NCI-H2227 treated with DMSO at 0.1 percent for 48 hours (cell line): ENCODE measurements at places on chromosomes 4 and X.

GRCh38 chr4:67355806-67356205, 189.5 kb downstream of the CENPC start:
- DNase-seq, result no peak

DNA sequence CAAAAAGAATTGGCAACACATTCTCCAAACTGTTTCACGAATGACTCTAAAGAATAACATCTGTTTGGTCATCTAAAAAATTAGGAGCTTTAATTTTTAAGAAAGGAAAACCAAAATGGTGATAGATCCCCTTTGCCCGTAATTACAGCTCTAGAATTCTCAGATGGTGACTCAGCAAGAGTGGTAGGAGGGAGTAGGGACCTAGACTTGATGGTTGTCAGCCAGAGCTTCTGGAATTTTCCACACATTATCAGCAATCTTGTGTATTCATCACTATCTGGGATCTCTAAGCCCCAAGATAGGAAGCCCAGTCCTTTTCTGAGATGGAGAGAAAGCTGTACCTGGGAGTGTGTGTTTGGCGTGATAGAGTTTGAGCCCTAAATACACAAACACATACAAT, 103.9 kb upstream of the RAB40AL start:
- no peak for DNase-seq

DNA sequence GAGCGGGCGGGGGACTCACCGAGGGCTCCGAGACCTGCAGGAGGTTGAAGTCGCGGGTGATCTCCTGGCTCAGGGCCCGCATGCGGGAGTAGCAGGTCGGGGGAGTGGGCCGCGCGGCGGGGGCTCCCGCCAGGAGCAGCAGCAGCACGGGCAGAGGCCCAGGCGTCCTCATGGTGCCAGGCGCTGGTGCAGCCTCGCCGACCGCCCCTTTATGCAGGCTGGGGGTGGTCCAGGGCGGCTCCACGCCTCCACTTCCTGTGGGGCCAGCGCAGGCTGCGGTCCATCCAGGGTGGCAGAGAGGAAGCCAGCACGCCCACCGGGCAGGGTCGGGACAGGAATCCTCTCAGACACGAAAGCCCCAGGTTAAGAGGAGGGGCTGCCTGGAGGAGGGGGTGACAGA, at the start of gene CYTL1:
Gene CYTL1 (minus strand): TSS at position 185 of the 400 bp plus-strand sequence. CDS start 13 bp downstream, at position 172.
- no peak for DNase-seq

DNA sequence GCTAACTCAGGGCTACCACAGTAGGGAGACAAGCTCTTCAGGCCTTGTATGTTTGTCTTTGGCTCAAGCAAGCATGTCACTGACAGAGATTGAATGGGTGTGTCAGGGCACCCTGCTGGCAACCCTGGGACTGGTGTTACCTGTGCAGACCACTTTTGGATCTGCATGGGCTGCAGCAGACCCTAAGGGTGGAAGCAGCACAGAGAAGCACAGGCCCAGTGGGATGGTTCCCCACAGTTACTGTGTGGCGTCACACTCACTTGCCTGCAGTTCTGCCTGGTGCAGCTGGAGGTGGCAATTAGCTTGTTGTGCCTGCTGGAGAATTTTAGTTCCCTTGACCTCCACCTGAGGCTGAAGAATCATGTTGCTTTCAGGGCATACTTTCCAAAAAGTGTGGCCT, 46.0 kb downstream of the ZNF185 start:
- no peak for DNase-seq

DNA sequence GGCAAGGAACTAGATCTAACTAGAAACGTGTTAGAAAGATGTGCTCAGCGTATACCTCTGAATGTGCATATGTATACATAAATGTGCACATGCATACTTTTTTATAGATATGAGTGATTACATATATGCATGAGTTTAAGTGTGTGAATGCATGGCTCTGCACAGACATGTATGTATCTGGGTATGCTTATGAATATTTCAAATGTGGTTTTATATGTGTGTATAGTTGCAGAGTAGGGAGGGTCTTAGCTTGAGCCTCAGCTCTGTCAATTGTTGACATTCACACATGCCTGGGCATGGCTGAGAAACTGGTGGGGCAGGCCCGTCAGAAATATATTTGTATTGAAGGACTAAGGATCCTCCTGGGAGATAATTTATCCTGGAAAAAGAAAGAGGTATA, 31.1 kb downstream of the RAP2C start:
- no peak for DNase-seq

GRCh38 chrX:150182161-150182560, 181.0 kb upstream of the MAMLD1 start:
- no peak for DNase-seq

DNA sequence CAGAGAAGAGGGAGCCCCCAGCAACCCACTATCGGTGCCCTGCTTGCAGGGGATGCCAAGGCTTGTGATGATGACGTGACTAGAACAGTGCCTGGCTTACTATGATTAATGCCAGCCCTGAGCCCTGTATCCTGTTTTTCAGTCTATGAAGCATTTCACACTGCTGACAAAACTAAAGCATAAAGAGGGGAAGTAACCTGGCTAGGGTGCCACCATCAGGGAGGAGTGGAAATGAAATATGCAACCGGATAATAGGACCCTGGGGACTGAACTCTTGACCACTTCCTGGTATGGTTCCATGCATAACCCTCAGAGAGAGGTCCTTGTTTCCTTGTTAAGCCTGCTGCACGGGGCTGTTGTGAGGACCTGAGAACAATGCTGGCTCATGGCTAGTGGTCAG, 50.3 kb downstream of the MED28 start:
- DNase-seq, result no peak

DNA sequence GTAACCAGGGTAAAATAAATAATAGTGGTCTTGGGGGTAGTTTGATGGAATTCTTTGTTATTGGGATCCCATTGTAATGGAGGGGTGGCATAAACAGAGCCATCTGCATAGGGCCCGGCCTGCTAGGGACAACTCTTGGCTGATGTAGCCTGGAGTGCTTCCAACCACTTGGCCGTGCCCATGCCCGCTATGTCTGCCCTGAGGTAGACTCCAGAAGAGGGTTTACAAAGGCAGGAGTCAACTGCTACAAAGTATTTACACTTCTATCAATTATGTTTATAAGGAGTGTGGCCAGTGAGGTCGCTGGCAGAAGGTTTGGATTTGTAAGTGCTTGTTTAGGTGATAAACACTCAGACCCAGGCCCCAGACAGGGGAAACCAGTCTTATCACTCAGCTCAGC, 8.1 kb downstream of the RASL11B start:
- DNase-seq, result no peak

GRCh38 chrX:121802881-121803412, 755.5 kb downstream of the GLUD2 start:
- no peak for DNase-seq

GRCh38 chr4:169239221-169239905, 31.4 kb downstream of the SH3RF1 start:
- no peak for DNase-seq

DNA sequence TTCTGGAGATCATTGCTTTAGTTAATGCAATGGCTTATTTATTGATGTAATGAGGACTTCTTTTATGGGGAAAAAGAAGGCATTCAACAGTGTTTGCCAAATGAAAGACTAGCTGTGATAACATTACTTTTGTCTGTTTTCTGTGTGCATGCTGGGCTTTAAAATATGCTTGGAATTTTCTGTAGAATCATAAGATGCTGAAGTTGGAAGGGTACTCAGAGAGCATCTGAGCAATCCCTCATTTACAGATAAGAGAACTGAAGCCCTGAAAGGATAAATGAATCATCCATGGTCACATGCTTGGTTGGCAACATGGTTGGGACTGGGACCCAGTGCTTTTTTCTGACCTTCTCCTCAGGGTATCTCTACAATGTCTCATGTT, 31.4 kb upstream of the PITX2 start:
- DNase-seq, result no peak

- no peak for DNase-seq
Measured at GRCh38 chr4:177125656-177126055, 184.0 kb upstream of the NEIL3 start.

DNA sequence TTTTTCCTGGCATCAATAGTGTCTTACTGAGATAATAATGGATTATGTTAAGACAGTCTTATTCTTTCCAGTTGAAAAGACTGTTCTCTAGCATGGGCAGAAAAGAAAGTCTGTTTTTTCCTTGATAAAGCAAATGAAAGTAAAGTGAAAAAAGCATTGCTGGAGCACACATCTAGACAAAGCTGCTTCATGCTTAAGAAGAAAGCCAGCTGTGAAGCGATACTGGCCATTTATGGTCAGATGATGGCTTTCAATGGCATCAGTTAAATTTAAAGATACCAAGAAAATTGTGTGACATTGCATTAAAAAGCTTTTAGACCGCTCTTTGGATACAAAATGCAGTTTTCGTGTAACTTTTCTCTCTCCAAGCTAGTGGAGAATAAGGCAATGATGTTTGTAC, 242.1 kb upstream of the TRAM1L1 start:
- DNase-seq, result peak; percentile 1

DNA sequence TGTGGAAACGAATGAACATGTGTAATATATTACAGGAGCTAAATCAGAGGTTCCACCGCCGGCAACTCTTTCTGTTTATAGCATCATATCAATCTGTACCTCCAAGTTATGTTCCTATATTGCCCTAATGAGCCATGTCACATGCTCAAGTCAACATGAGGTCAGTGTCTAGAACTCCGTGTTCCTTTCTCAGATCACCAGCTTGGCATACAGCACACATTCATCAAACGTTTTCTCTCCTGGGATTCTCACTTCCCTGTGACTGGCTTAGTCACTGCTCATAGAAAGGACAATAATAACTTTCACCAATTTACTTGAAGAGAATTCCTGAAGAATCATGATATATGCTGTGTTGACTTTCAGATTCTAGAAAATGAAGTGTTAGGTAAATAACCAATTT, 532.0 kb upstream of the SPANXN1 start:
- DNase-seq, result no peak

- DNase-seq, result no peak
Measured at GRCh38 chrX:154516656-154517100, 646 bp upstream of the FAM3A start.

DNA sequence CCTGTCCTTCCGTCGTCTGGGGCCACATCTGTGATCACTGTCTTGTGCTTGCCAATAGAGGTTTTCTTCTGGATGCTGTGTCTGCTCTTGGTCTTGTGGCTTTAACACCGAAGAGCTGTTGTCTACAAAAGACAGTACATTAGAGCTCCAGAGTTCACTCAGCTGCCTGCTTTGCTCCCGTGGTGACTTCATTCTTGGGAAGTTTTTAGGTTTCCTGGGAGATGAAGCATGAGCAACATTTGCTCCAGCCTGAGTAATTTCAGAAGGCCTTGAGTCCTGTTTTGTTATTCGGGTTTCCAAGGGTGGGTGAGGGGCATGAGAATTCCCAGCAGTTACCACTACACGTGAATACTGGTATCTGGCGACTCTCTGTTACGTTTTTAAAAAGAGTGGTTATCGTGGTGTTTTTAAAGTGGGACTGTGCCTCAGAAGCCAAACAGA, 189.2 kb downstream of the SHROOM3 start:
- DNase-seq, result no peak

DNA sequence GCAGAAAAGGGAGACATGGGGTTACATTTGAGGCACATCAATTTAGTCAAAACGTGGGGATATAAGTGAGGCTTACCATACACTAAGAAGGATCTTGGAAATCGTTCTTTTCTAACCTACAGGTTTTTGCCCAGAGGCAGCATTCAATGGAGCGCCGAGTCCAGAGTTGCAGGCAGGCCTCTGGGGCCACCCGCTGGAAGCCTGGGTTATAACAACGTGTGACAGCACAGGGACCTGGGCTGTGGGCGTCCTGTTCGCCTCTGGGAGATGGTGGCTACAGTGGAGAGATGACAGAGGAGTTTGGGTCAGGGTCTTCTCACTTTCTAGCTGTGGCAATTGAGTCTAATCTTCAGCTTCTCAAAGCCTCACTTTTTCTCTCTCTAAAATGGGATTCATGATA, 53.9 kb downstream of the ENPP6 start:
- peak; percentile 16 for DNase-seq

DNA sequence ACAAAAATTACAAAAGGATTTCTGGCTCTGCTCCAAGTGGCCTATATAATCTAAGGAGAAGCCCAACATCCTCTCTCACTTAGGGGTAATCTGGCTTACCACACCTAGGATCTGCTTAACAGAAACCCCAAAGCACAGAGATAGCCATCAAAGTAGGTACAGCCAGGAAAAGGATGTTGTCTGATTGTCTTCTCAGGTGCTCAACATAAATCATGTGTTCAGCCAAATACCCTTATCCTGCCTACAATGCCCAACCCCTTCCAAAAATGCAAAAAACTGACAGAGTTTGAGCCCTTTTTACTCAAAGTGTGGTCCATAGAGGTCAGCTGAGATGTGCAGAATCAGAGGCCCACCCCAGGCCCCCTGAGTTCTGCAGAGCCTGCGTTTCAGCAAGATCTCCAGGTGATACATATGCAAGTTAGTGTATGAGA, 53.9 kb downstream of the PPM1K start:
- DNase-seq, result no peak

GRCh38 chrX:67346667-67347066, 197.2 kb upstream of the AR start:
- no peak for DNase-seq
